ENCODE measurements at places on chromosomes 2 and 18.
A peak's percentile ranks its signal among the peaks of the same experiment; 100 is the strongest.

- no peak for DNase-seq
These were observed 163.3 kb downstream of the METTL4 start for GRCh38 chr18:2407961-2408360.

- no peak for DNase-seq
These were observed 11.7 kb upstream of the NAPG start for GRCh38 chr18:10514082-10514481.

GRCh38 chr2:44233450-44234128 lies 41.7 kb upstream of the SLC3A1 start:
- DNase-seq, result peak; percentile 69

DNA sequence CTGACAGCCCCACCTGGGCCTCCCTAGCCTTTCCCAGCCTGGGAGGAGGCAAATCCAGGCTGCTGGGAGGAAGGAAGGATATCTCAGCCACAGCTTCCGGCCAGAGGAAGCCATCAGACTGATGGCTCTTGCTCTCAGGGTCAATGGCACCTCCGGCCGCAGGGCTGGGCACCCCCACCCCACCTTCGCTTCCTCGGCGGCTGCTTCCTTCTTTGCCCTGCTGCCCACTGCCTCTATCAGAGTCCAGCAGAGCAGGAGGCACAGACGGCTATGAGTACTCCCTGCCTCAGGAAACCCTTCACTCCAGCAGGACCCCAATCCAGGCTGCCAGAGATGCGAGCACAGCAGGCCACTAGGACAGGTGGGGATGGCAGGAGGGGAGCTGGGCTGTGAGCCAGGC lies 3.3 kb downstream of the SEMA4C start:
- peak; percentile 42 for DNase-seq

DNA sequence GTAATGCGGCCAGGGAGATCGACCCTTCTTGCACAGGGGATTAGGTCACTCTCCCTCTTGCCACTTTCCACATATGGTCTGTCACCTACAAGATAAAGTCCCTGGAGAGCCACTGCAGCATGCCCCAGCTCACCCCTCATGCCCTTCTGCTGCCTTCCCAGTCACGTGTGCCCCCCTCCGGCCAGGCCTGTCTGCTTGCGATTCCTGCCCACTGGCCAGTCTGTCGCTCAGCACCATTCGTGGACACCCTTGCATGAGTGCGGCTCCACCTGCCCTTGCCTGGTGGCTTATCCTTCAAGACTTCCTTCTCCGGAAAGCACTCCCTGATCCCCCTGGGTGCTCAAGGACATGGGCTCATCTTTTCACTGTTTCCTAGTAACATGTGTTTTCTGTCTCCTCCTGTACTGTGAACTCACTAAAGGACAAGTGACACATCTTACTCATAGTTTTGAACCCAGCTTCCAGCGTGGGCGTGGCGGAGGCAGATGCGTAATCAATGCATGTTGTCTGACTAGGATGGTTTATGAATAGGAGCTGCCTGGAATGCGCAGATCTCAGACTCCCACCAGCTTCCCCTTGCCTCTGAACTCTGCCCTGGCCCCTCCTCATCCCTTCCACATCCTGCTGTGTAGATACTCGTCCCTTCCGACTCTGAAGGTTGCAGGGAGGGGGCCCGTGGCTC lies 7.8 kb upstream of the NT5DC4 start:
- peak; percentile 64 for DNase-seq

- DNase-seq, result no peak
These were observed 196.0 kb downstream of the ZEB2 start for GRCh38 chr2:144323946-144324345.

DNA sequence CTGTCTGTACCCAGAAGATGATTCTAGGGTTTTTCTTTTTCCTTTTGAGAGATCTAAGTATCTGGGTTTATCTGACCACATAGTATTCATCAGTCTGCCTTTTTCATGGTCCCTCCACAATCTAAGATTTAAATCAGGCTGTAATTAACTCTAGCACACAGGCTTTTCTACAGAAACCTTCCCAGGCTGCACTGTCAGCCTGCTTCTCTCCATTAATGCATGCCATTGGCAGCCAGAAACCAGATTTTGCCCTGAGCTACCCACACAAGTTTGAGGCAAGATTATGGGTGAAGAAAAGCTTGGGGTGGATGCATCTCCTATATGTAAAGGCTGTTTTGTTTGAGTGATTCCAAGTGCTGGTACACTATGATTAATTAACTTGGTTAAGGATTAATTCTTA lies 45.7 kb upstream of the EML4 start:
- no peak for DNase-seq

GRCh38 chr2:6914828-6915227 lies 2.4 kb upstream of the RNF144A start:
- peak; percentile 73 for DNase-seq

- DNase-seq, result no peak
These were observed 132.1 kb upstream of the DLGAP1 start for GRCh38 chr18:4587204-4587603.

GRCh38 chr2:23567161-23567756 lies 182.3 kb downstream of the KLHL29 start:
- DNase-seq, result no peak

DNA sequence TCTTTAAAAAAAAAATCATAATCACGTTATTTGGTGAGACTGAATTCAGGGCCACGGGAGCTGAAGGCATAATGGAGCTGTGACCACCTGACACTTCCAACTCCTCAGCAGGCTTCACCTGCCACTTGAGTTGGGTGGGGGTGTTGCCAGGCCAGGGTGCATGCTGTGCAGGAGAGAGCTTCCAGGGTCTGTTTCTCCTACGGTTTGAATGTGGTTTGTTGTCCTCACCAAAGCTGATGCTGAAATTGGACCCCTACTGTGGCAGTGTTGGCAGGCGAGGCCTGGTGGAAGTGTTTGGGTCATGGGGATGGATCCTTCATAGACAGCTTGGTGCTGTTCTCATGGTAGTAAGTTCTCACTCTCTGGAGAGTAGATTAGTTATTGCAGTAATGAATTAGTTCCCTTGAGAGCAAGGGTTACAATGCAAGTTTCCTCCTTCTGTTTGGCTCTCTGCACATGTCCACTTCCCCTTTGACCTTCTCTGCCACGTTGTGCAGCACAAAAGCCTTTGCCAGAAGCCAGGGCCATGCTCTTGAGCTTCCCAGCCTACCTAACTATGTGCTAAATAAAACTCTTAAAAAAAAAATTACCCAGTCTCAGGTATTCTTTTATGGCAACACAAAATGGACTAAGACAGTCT lies 38.3 kb upstream of the ANKRD44 start:
- DNase-seq, result no peak

GRCh38 chr2:237995036-237995435 lies 28.2 kb downstream of the UBE2F start:
- DNase-seq, result no peak

DNA sequence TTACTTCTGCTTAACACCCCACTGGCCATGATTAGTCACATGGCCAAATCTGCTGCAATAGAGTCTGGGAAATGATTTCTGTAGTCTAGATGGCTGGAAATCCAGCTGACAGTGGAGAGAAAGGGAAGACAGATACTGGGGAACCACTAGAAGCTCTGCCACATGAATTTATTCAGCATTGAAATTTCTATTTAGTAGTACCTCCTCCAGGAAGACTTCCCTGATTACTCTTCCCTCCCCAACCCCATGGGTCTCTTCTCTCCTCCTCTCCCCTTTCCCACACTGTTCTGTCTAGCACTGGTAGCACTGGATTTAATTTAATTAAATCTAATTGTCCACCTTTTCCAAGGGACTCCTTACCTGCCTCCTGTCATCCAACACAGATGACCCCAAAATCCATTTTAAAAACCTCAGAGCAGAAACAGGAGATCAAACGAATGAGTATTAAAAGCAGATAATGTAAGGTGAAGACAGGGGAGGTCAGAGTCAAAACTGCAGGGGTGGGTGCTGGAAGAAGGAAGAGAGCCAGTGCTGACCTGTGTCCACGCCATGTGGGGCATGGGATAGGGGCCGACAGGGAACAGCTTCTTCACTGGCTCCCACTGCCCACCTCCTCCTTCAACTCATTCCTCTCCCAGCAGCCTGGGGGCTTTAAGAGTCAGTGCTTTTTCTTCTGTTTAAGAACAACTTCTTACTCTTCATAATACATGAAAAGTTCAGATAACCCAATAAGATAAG lies 169.2 kb upstream of the HS6ST1 start:
- no peak for DNase-seq

DNA sequence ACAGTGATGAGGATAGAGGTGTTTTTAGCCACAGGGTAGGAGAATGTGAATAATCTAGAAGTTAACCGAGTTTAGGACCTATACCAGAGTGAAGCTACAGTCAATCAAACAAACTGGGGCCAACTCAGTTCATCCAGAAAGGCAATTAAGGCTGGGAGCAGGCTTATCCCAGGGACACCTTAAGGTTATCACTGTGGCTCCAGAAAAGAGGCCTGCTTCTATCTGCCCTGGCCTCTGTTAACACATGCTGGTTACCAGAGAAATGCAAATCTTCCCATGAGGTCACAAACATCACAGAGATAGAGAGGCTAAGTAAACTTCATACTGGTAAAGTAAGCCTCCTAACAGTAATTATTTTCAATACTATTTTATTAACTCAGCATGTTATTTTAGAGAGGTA lies 93.2 kb upstream of the GRB14 start:
- no peak for DNase-seq

DNA sequence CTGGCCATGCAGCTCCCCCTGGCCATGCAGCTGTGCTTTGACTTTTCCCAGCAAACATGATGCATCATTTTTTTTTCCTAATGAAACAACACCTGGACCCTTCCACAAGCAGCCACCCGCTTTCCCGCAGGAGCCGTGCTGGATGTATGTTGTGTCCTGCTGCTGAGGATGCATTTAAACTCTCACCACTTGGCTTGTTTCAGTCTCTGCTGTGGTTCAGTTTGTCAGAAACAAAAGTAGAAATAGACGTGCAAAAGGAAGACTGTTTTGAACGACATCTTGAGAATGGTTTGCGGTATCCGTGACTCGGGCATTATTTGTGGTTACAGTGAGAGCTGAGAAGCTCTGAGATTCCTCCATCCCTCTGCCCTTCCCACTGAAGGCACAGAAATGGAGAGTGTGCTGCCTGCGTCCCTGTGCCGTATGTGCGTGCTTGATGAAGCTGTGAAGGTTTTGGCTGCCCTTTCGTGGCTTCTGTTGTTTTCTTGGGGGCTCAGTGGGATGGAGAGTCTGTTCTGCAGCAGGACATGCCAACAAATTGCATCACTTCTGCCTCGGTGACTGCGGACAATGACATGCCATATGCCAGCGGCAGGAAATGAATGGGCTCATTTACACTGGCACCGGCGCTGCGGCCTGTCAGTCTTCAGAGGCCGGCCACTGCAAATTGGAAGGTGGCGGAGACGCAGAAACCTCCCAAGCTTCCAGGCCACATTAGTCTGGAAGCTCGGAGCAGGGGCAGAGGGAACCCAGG lies 417.7 kb upstream of the SALL3 start:
- DNase-seq, result peak; percentile 17

GRCh38 chr2:218375212-218375611 lies 6.9 kb upstream of the SLC11A1 start:
- DNase-seq, result no peak

DNA sequence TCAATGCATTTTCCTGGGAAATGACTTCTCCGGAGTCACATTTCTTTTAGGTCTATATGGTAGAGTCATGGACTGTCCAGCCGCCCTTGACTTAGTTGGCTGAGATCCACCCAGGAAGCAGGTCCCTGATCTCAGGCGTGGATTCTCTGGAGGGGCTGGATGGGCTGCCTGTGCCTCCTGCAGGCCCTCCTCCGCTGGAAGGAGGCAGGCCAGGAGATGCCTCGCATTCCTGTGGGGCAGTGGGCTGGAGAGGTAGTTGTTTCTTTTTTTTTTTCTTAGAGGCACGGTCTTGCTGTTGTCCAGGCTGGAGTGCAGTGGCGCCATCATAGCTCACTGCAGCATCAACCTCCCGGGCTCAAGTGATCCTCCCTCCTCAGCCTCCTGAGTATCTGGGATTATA lies 129.0 kb upstream of the MYCN start:
- no peak for DNase-seq

DNA sequence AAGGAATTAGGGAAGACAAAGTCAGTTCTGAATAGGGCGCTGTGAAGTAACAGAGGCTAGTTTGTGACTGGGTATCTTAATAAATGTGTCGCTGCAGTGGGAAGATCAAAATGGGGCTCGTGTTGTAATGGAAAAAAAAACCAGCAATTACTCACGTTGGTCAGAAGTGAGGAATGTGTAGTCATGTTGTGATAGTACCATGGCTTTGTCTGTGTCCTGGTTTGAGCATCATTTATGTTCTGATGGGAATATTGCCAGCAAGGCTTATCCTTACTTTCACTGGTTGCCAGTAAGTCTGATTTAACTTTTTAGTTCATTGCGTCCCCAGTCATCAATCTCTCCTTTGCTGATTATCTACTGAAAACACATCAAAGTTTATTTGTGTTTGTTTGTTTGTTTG lies 467.6 kb downstream of the NYAP2 start:
- DNase-seq, result peak; percentile 26

All from RPMI7951 (cell line).